Activated naive CD4-positive, alpha-beta T cell (primary cell): ENCODE measurements at places on chromosomes 6 and 20.

- no peak for DNase-seq
These were observed 736.1 kb downstream of the DOK5 start for GRCh38 chr20:55211481-55211880.

DNA sequence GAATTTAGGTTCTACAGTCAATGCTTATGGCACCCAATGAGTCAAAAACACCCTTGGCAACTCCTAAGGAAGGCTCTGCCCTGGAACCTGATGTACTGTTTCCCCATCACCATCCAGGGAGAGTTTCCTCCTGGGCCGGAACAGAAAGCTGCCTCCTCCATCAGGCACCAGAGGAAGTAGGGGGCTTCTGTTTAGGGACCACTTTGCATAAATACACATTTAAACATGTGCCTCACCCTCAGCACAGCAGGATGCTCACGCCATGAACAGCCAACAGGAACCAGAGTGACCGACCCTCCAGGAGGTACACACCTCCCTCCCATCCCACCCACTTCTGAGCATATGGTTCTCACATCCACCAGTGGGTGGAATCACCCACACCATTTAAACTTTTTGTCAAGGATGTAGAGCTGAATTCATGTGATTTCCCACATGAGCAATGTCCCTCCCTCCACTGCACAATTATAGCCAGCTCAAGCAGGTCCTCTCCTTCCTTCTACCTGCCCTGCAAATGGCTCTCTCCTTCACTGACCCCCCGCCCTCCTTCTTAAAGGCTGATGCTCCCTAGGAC lies 14.8 kb downstream of the DDRGK1 start:
- DNase-seq, result no peak

- no peak for DNase-seq
These were observed 19.4 kb downstream of the CASS4 start for GRCh38 chr20:56431471-56431870.

- DNase-seq, result no peak
These were observed 626.8 kb upstream of the ARID1B start for GRCh38 chr6:156150391-156150790.
